ENCODE measurements at places on chromosomes 7 and 10.

DNA sequence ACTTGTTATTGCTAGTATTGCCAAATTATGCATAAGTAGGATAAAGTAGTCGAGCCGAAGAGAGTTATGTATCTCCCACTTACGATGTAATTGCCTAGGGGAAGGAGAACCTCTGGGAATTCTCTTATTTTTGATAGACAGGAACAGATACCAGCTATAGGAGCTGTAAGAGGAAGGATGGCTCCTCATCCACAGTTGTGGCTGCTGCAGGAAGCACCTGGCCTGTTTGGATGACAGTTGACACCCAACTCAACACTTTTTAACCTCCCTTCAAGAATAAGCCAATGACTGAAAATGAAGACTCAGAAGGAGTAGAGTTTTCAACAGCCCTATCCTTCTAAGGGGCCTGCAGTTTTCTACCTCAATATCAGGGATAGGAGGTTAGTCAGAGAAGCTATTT is 6.3 kb downstream of the DYDC1 start:
- DNase-seq, result no peak

DNA sequence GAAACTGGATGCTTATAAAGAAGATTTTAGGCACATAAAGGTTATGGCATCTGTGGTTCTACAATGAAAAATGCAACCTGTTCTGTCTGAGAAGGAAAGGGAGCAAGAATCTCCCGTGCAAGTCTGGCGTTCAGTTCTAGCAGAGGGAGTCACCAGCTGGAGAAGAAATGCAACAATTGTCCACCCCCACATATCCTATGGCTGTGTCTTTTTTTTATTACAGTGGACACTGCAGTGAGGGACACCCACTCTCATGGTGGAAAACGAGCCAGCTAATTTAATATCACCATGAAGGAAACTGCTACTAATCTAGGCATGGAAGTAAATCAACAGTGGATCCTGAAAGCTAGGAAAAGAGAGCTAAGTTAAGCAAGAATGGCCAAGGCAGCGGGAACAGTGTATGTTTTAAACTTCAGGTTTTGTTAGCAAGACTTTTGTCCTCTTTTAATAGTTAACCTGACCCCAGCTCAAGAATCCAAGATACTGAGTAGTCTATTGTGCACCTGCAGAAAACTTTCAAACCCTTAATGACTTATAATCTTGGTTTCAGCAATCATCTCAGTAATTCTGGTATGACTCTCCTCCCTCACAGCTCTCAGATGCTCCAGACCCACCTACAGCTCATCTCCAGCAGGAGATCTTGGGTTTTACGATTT is 149.3 kb downstream of the FGFR2 start:
- no peak for DNase-seq

GRCh38 chr7:90723233-90723632 is 127.1 kb downstream of the CDK14 start:
- no peak for DNase-seq

- DNase-seq, result peak; percentile 15
Measured at GRCh38 chr7:135168001-135168400, 2.5 kb downstream of the CYREN start.

- no peak for DNase-seq
Measured at GRCh38 chr10:75234683-75235374, 928 bp downstream of the COMTD1 start.

DNA sequence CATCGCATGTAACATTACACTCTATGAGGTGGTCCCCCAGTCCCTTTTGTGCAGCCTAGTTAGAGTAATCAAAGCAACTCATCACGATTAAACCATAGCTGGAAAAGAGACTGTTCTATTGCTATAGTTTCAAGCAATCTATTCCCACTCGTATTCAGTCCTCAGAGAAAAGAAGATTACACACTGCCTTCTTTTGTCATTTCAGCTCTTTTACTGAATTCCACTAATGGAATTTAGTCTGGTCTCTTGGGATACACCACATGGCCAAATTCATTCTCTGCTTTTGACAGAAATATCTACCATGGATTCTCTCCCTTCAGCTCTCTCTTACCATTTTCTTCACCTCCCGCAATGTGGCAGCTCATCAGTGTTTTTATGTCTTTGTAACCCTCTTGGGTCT is 108.9 kb upstream of the HDAC9 start:
- no peak for DNase-seq

- no peak for DNase-seq
Measured at GRCh38 chr7:94975336-94975735, 67.9 kb downstream of the PPP1R9A start.

- DNase-seq, result no peak
Measured at GRCh38 chr10:125708971-125709503, 10.5 kb upstream of the EDRF1 start.

DNA sequence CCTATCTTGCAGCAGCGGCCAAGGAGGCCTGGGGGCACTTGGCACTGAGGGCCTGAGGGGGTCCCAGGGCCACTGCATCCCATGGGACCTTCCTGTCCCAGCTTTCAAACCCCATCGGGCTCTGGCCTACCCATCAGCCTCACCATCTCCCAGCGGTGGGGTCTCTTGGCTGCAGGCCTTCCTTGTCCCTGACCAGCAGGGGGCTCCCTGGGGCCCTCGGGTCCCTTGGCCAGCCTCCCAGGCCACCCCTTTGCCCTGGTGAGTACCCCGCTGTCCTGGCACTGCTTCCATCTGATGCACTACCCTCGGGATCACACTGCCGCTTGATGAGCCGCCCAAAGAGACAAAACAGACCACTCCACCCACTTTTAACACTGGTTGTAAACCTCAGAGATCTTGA is 43.5 kb downstream of the YKT6 start:
- no peak for DNase-seq

DNA sequence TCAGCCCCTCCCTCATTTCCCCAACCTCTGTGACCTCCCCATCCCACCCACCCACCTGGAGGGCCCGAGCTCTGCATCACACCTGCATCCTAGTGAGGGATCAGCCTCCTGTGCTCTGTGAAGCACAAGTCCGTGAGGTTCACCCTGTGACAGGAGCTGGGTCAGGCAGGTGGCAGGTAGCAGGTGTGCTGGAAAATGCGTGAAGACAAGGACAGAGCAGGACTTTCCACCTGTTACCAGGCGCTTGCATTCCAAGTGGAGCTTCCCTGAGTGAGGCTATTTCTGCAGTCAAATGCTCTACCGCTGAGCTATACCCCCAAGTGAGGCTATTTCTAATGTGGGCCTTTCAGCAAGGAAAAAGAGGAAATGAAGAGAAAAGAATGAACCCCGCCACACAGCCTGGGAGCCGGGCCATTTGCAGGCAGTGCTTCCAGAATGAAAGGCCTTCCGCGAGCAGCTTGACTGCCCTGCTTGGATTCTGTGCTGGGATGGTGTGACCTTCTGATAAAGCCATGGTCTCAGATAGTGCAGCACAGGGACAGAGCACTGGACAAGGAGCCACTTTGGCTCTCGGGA is 13.3 kb upstream of the CPXM2 start:
- no peak for DNase-seq

- DNase-seq, result no peak
Measured at GRCh38 chr10:51436805-51437204, 262.6 kb downstream of the CSTF2T start.

GRCh38 chr10:94105226-94105625 is 111.5 kb downstream of the PLCE1 start:
- DNase-seq, result no peak

GRCh38 chr7:41756650-41757182 is 53.8 kb upstream of the INHBA start:
- no peak for DNase-seq

GRCh38 chr10:121188005-121188404 is 336.8 kb downstream of the WDR11 start:
- peak; percentile 69 for DNase-seq

- DNase-seq, result no peak
Measured at GRCh38 chr7:92750946-92751345, 85.4 kb downstream of the CDK6 start.

DNA sequence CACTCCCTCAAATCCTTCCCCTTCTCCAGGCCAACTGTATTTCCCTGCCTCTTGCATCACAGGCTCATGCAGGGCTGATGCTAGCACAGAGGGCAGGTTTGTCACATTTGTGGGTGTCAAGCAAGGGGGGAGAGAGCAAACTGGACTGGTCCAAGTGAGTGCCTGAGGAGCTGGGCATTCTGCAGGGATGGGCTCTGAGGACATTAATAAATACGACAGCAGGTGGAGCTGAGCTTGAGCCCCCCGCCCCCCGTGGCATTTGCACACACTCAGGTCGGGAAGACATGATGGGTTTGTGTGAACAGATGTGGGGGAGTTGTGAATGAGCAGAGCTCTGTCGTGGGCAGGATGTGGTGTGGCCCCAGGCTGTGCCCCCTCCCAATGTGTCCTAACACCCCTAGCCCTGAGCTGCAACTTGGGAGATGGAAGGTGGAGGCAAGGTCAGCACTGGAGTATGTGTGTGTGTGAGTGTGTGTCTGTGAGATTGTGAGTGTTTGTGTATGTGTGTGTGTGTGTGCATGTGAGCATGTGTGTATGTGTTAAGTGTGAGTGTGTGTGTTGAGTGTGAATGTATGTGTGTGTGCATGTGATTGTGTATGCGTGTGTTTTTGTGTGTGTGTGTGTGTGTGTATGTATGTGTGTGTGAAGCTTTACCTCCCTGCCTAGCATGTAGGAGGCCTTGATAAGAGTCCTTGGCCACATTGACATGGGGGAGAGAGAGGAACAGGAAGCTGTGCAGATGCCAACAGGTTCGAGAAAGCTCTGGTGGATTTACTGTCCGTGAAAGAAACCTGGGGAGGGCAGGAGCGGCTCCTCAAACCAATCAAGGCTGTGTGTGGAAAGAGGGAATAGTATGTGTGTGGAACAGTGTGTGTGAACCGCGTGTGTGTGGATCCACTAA is 9.1 kb downstream of the RASSF4 start:
- DNase-seq, result no peak

- DNase-seq, result no peak
Measured at GRCh38 chr7:142838461-142839213, 16.2 kb upstream of the EPHB6 start.

GRCh38 chr10:80468806-80469421 is 14.8 kb downstream of the TSPAN14 start:
- DNase-seq, result no peak

- peak; percentile 77 for DNase-seq
Measured at GRCh38 chr7:140640727-140641523, at the start of gene DENND2A. TSS of gene DENND2A (minus strand) at chr7:140640813. CDS start at chr7:140602397, 38,416 bp downstream.

GRCh38 chr10:58952747-58953466 is 223.5 kb upstream of the PHYHIPL start:
- peak; percentile 59 for DNase-seq

DNA sequence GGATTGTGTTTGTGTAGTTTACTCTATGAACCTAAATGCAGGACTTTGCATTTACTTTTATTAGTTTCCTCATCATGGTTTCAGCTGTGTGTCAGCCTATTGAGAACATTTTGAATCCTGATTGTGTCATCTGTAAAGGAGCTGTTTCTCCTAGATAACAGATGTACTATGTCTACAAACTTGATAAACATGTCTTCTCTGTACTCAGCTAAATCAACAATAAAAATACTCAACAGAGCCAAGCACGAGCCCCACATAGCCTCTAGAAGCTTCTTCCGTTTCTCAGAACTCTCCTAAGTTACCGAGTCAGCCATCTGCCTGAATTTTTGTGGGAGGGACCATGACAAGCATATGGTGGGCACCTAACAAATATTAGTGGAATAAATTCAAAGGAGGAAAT is 234.7 kb downstream of the SKAP2 start:
- DNase-seq, result no peak

- DNase-seq, result no peak
Measured at GRCh38 chr10:118723466-118723865, 31.3 kb downstream of the CACUL1 start.

- no peak for DNase-seq
Measured at GRCh38 chr10:90484518-90484917, 373.3 kb downstream of the HTR7 start.

- no peak for DNase-seq
Measured at GRCh38 chr7:105224884-105225651, 163.7 kb downstream of the SRPK2 start.

- DNase-seq, result no peak
Measured at GRCh38 chr10:84344526-84344925, 16.1 kb downstream of the CCSER2 start.

- DNase-seq, result no peak
Measured at GRCh38 chr7:18859318-18859717, 258.1 kb downstream of the TWIST1 start.

DNA sequence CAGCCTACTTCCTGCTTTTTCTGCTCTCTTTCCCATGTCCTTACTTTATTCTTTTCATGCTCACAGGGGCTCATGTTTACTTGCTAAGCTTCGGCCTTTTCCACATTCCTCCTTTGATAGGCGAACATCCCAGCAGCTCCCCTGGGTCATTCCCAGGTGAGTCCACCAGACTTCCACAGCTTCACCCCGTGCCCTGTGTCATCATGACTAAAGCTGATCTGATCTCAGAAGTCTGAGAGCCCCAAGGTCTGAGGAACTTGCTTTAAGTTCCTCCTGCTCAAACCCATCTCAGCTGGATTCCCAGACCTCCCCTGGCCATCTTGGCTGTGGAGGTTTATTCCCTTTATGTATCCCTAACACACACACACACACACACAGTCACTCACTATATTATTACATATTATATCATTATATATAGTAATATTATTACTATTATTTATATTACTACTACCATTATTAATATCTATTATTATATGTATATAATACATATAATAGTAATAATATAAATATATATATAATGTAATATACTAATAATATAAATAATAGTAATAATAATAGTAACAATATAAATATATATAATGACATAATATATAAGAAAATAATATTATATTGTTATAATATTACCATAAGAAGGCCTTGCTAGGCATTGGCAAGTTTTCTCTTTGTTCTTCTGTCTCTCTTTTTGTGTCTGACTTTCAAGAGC is 295.9 kb downstream of the PTEN start:
- no peak for DNase-seq

- DNase-seq, result no peak
Measured at GRCh38 chr7:24301703-24302102, 17.7 kb downstream of the NPY start.

- DNase-seq, result no peak
Measured at GRCh38 chr7:71457846-71458590, 326.1 kb downstream of the GALNT17 start.

GRCh38 chr10:3745521-3745920 is 39.5 kb downstream of the KLF6 start:
- no peak for DNase-seq

- no peak for DNase-seq
Measured at GRCh38 chr7:129089521-129090212, 34.8 kb upstream of the TNPO3 start.

- DNase-seq, result no peak
Measured at GRCh38 chr7:8134089-8134733, 127.8 kb downstream of the ICA1 start.

- no peak for DNase-seq
Measured at GRCh38 chr10:91206837-91207474, 13.5 kb upstream of the PCGF5 start.

- no peak for DNase-seq
Measured at GRCh38 chr7:55094092-55094690, 75.4 kb downstream of the EGFR start.

DNA sequence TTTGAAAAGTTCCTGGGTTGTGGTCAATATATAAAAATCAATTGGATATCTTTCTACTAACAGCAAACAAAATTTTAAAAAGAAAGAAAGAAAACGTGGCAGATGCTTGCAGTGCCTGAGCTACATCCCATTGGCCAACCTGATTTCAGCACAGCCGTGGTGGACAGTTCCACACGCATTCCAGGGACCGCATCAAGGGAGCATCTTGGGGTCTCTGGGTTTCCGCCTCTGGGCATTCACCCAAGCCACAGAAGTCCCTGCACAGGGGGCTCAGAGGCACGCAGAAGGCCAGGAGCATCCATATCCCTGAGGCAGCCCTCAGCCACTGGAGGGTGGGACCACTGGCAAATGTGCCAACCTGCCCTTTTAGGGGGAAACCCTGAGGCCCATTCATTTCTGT is 254.5 kb upstream of the RNF32 start:
- DNase-seq, result no peak

- DNase-seq, result no peak
Measured at GRCh38 chr7:31440511-31440910, 73.4 kb upstream of the ITPRID1 start.

Data from hippocampal formation (tissue), 2 donors.